ENCODE measurements at places on chromosomes 11 and 22. TPM values are rescaled to one million over a fixed set of nuclear protein-coding genes. Genes with fewer than 3 reads are reported as not detected.

NPAS4 gene
- total RNA-seq: not detected

MYBPC3 gene
- not detected for total RNA-seq

OR52I1 gene
- not detected for total RNA-seq

SYCE3 gene
- not detected for total RNA-seq

BACE1-AS gene
- total RNA-seq: 1.4 TPM

MAP6 gene
- total RNA-seq: 2.5 TPM

ZNRD2 gene
- 30.4 TPM for total RNA-seq

OR51B5 gene
- 0.28 TPM for total RNA-seq

ELMOD1 gene
- 2.8 TPM for total RNA-seq

F2 gene
- total RNA-seq: 0.28 TPM

IL17REL gene
- total RNA-seq: not detected

ARSA gene
- total RNA-seq: 6.9 TPM

NEAT1 gene
- total RNA-seq: 335 TPM

SORL1 gene
- total RNA-seq: 1.7 TPM

TMPRSS13 gene
- total RNA-seq: not detected

TUBA8 gene
- total RNA-seq: 0.58 TPM

PKP3 gene
- 2.1 TPM for total RNA-seq

TRIM51 gene
- total RNA-seq: not detected

MMP8 gene
- total RNA-seq: not detected

VPREB1 gene
- not detected for total RNA-seq

SSRP1 gene
- 120 TPM for total RNA-seq

ZDHHC13 gene
- total RNA-seq: 26.3 TPM

CHRM1 gene
- not detected for total RNA-seq

CRYBB1 gene
- total RNA-seq: not detected

MOGAT2 gene
- not detected for total RNA-seq

THRSP gene
- total RNA-seq: not detected

SLC22A8 gene
- total RNA-seq: not detected

CPT1A gene
- 30.2 TPM for total RNA-seq

AMBRA1 gene
- total RNA-seq: 17.3 TPM

CALCA gene
- total RNA-seq: not detected

RIBC2 gene
- total RNA-seq: 0.28 TPM

AIFM3 gene
- total RNA-seq: 0.56 TPM

TMEM218 gene
- total RNA-seq: 23.7 TPM

CELSR1 gene
- 0.58 TPM for total RNA-seq

SLC15A3 gene
- 18.0 TPM for total RNA-seq

AGBL2 gene
- 0.58 TPM for total RNA-seq

RHOD gene
- 6.2 TPM for total RNA-seq

TBX1 gene
- total RNA-seq: 0.85 TPM

GAL gene
- total RNA-seq: not detected

APOL5 gene
- total RNA-seq: not detected

UBE2L6 gene
- 40.9 TPM for total RNA-seq

CARD18 gene
- total RNA-seq: not detected
